ENCODE measurements at places on chromosomes 7 and 10. TPM values are rescaled to one million over a fixed set of nuclear protein-coding genes. Genes with fewer than 3 reads are reported as not detected.

The GIMAP4 gene
- not detected for total RNA-seq

The GPER1 gene
- total RNA-seq: 3.6 TPM

The TMEM139 gene
- 0.09 TPM for total RNA-seq

The NUTM2B gene
- 0.16 TPM for total RNA-seq

The CD36 gene
- 1.0 TPM for total RNA-seq

The CYP3A4 gene
- total RNA-seq: not detected

The SORCS3 gene
- not detected for total RNA-seq

The CPA2 gene
- total RNA-seq: not detected

The CALML5 gene
- total RNA-seq: not detected

The SNCG gene
- 69.4 TPM for total RNA-seq

The GBX1 gene
- total RNA-seq: not detected

The PDLIM1 gene
- 4.0 TPM for total RNA-seq

The UBN2 gene
- 2.5 TPM for total RNA-seq

The GDF2 gene
- total RNA-seq: not detected

The RSPH10B2 gene
- 0.32 TPM for total RNA-seq

The RBM17 gene
- total RNA-seq: 39.1 TPM

The RUFY2 gene
- total RNA-seq: 12.5 TPM

The PSMA2 gene
- total RNA-seq: 42.6 TPM

The RAB19 gene
- total RNA-seq: not detected

The PTF1A gene
- not detected for total RNA-seq
